Hepatocyte (in vitro differentiated cells): ENCODE measurements at places on chromosomes 6 and 20. TPM values are rescaled to one million over a fixed set of nuclear protein-coding genes. Genes with fewer than 3 reads are reported as not detected.
A peak's percentile ranks its signal among the peaks of the same experiment; 100 is the strongest.

- no peak for DNase-seq
Observed at GRCh38 chr6:168016176-168016620, 18.7 kb downstream of the KIF25 start.

GRCh38 chr20:50292591-50293283, 102.1 kb downstream of the CEBPB start:
- DNase-seq, result peak; percentile 85

DNA sequence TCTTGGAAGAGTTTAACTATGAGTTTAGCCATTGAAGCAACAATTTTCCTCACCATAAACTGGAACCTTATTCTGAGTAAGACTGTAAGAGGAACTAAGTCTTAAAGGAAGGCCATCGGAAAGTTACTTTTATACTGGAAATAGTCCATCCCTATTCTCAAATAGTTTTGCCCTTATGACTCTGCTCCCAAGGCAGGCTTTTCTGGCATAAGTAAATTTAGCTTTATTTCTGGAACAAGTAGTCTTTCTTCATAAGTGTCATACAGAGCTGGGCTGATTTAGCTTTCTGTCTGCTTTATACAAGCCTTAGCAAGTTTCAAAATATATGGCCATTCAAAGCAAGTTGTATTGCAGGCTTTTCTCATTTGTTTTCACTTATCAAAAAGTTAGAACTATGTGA, 328.1 kb downstream of the HACE1 start:
- DNase-seq, result no peak

DNA sequence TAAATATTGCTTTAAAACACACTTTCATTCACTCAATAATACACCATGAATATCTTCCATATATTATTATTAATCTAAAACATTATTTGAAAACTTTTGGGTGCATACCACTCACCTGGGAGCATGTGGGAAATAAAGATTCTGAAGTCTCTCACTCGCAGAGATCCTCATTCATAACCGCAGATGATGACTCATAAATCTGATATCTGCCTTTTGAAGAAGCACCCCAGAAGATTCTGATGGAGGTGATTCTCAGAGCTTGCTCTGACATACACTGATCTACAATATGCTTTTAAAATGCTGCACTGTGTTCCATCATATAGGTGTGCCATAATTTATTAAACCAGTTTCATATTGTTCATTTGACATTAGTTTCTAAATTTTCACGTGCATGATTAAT, 135.0 kb upstream of the SGK1 start:
- no peak for DNase-seq

DNA sequence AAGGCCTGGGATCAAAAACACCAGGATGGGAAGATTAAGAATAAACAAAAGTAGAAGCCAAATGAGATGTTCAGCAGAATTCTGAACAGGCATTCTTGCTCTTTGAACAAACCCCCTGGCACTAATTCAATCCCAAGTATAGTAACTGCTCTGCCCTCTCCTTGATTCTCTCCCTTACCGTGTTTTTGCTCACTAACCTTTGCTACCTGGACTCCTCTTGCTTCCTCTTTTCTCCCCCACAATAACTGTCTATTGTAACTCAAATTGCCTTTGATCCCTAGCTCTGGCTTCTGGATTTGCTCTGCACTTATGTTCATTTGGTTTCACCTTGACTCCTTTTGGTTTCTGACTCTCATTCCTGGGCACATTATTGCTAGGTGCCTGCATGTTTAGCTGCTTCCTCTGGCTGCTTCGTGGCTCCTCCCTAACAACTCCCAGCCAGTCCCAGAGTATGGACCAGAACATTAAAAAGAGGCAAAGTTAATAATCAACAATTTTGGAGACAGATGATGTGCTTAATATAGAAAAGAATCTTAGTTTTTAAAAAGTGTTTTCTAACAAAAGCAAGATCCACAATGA, 65.4 kb upstream of the PHIP start:
- no peak for DNase-seq

- no peak for DNase-seq
Observed at GRCh38 chr20:46937533-46938226, 43.0 kb downstream of the EYA2 start.

DNA sequence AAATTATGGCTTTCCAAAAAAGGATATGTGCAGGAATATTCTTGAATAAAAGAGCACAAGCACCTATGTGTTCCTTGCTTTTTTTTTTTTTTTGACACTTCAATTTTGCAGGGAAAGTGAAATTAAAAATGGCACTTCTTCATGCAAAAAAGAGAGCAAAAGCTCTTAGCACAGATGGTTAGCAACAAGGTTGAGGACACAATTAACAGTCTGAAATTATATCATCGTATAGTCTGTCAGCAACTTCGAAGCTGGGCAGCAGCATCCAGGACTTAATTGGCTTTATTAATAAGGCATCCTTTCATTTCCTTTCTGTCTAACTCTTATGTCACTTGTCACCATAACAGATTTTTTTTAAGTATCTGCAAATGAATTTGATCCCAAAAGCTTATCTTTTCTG, 122.6 kb downstream of the FUT9 start:
- no peak for DNase-seq

DNA sequence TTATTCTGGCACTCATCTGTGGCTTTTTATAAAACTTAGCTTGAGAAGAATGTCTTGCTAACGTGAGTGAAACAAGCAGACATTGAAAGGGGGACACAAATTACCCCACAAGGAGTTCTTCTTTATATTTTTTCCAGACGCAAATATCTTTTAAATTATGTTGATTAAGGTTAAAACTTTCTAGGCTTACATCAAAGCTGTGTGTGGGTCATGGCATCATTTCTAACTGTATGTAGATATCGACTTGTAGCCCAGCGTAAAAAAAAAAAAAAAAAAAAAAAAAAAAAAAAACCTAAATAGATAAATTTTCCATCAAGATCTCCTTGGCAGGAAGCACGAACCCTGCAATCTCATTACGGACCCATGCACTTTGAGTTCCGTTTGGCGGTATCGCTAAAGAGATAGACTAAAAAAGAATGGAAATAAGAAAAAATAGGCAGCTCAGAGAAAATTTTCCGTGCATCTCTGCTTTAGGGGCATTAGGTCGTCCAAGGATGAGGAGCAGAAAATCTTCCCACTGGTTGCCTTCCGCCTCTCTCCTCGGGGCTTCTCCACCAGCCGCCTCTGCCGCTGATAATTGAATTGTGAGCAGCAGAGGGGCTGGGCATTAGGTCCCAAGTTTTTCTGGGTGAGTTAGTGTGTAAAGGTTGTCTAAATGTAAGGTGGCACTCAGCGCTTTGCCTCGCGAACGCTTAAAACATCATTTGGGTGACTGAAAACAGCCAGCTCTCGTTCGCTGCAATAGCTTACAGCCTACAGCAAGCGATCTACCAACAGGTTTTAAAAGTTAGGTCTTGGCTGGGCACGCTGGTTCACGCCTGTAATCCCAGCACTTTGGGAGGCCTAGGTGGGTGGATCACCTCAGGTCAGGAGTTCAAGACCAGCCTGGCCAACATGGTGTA, 194.0 kb downstream of the TRIM27 start:
- no peak for DNase-seq

DNA sequence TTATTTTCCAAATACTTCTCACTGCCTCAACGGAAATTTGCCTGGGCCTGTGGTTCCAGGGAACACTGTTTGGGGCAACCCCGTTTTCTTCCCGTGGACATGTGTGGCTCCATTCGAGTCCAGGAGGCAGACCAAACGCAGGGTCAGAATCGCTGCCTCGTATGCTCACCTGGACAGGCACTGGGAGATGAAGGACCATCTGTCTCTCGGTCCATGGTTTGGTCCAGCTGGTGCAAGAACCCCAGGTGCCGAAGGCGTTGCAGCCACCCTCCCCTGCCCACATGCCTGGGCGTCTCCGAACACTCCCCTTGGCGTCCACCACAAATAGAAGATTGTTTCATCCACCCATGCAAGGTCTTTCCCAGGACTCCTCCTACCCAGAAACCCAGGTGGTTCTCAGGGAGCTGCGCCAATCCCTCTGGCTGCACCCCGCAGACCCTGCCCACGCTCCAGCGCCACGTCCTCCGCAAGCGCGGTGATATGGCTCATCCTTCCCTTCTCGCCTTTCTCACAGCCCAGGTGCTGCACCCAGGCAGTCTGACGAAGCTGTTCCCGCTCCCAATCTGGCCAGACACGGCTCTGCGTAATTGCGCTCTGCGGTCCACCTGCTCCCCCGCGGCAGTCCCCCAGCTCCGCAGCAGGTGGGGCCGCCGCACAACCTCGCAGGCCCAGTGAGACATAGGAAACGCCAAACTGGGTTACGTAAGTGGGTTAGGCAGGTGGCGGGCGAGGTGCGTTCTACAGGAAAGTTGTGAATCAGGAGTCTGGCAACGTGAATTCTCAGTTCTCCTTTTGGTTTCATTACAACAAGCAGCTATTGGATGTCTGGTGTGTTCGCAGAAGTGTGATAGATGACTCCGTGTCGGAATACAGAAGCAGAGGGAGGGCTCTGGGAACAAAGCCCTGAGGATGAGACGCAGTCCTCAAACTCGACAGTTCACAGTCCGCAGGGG, 146.2 kb upstream of the ECI2 start:
- DNase-seq, result peak; percentile 78

Gene LAMP5
- total RNA-seq, result 0.12 and 0.47 TPM in 2 replicates
